ENCODE measurements at places on chromosomes 11 and 22. TPM values are rescaled to one million over a fixed set of nuclear protein-coding genes. Genes with fewer than 3 reads are reported as not detected.

The DERL3 gene
- total RNA-seq: 0.43 TPM

The ANAPC15 gene
- 41.6 TPM for total RNA-seq

The SCGB1C1 gene
- total RNA-seq: not detected

The OOSP4A gene
- not detected for total RNA-seq

The DDI1 gene
- not detected for total RNA-seq

The PHLDA2 gene
- 0.52 TPM for total RNA-seq

The ADM2 gene
- total RNA-seq: 0.16 TPM

The DDTL gene
- 4.1 TPM for total RNA-seq

The MICALL1 gene
- 10.2 TPM for total RNA-seq

The OR4A16 gene
- not detected for total RNA-seq

The MS4A7 gene
- total RNA-seq: not detected
